ENCODE measurements at places on chromosomes 1 and 21.

DNA sequence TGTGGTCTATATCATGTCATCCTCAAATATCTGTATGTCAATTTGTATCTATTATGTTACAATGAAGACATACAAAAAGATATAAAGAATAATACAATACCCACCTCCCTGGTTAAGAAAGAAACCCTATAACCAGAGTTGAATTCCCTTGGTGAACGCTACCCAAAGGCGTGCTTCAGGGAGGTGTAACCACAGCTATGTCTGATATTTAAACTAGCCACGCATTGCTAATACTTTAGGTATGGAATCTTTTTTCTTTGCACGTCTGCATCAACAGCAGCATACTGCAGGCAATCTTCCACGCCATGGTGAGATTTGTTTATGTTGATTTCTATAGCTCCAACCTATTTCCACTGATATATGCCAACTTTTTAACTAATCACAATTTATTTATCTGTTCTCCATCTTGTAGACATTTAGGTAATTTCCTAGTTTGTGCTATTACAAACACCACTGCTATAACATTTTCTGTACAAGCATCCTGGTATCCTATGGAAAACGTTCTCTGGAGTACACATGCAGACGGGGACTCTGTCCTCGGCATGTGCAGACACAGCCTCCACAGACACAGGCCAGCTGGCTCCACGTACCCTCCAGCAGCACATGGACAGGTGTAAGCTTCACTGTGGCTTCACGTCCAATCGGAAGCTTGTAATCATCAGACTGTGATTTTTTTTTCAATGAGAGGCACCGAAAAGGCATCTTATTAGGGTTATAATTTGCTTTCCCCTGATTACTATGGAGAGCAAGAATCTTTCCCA is 58.5 kb downstream of the HSF2BP start:
- no peak for DNase-seq

- DNase-seq: no peak
Measured at GRCh38 chr1:87231703-87232367, 96.8 kb upstream of the LMO4 start.

DNA sequence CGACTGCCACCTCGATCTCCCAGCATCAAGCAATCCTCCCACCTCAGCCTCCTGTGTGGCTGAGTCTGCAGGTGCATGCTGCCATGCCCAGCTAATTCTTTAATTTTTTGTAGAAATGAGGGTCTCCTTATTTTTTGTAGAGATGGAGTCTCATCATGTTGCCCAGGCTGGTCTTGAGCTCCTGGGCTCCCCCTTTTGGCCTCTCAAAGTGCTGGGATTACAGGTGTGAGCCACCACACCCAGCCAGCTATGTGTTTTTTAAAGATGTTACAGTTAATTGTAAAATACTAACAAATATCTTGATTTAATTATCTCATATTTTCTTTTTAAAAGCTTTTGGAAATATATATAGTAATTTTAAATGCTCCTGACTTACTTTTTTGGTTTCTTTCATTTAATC is 181.3 kb upstream of the DMRTA2 start:
- DNase-seq: no peak

- no peak for DNase-seq
Measured at GRCh38 chr1:196733091-196733970, 41.3 kb upstream of the CFHR3 start.

DNA sequence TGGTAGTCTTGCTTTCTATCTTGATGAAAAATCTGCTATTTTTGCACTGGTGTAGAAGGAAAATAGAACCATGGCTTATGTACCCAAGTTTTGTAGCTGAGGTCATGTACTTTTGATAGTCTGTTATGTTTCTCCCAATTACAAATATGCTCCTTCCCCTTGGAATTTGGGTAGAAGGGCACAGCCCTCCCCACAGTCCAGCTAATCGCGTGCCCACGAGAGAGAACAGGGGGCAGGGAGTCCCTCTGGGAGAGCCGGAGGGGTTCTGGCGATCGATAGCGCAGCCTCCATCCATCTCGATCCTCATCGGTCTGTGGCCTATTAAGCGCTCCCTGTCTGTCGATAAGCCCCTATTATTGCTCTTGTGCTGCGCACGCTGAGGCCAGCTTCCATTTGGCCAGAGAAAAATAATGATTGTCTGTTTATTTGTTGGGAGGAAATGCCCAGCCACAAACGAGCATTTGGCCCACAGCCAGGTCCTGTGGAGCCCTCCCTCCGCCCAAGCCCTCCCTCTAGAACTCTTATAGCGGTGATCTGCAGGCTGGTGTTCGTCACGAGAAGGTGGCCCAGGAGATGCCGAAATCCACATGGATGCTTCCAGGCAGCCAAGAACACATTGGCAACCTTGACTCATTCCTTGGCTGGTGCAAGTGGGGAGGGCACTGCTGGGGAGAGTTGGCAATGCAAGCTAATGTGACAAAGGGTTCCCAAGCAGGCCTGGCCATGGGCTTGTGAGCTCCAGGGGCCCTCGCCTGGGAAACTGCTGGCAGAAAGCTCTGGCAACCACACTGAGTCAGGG is 134.7 kb upstream of the TNR start:
- no peak for DNase-seq

DNA sequence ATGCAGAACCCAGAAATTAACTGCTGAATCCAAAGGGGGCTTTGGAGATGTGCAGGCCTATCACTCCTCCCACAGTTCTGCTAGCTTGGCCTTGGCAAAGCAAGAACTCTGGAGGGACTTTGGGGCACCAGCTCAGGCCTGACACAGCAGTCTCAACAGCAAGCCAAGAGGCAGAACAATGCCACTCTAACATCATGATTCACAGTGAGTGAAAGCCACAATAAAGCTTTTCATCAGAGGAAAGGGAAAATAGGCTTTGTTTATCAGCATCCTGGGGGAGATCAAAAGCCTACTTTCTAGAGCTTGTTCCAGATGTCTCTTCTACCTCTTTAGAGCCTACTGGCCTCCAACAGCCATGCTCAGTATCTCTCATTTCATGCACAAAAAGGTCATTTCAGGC is 283.4 kb downstream of the KCNH1 start:
- no peak for DNase-seq

All from mucosa of gallbladder (tissue), 1 donor.